Mesothelial cell of epicardium (in vitro differentiated cells): ENCODE measurements at places on chromosomes 2 and 18. TPM values are rescaled to one million over a fixed set of nuclear protein-coding genes. Genes with fewer than 3 reads are reported as not detected.

The REEP1 gene
- total RNA-seq = 1.1 to 1.9 TPM (median 1.8 TPM) in 3 replicates

The COPS8 gene
- total RNA-seq = 54.5 to 59.8 TPM (median 59.7 TPM) in 3 replicates

The MYL12B gene
- 195 to 225 TPM (median 215 TPM) in 3 replicates for total RNA-seq

The SEMA4C gene
- total RNA-seq = 98.6 to 103 TPM (median 102 TPM) in 3 replicates

The COLEC11 gene
- 9.8 to 10.8 TPM (median 10.1 TPM) in 3 replicates for total RNA-seq

The SCN2A gene
- 1.9 to 2.9 TPM (median 2.5 TPM) in 3 replicates for total RNA-seq

The GREB1L gene
- 23.0 to 25.5 TPM (median 25.3 TPM) in 3 replicates for total RNA-seq

The POU3F3 gene
- total RNA-seq = not detected in 3 replicates

The OTX1 gene
- 0.71 to 1.1 TPM (median 0.87 TPM) in 3 replicates for total RNA-seq

The SERPINB5 gene
- 0.13 to 0.22 TPM (median 0.18 TPM) in 3 replicates for total RNA-seq

The MOGAT1 gene
- not detected in 3 replicates for total RNA-seq

The PCARE gene
- 0.07 to 0.22 TPM (median 0.09 TPM) in 3 replicates for total RNA-seq

- DNase-seq = no peak
Measured at GRCh38 chr18:65017372-65017760, 733.4 kb upstream of the CDH7 start.

DNA sequence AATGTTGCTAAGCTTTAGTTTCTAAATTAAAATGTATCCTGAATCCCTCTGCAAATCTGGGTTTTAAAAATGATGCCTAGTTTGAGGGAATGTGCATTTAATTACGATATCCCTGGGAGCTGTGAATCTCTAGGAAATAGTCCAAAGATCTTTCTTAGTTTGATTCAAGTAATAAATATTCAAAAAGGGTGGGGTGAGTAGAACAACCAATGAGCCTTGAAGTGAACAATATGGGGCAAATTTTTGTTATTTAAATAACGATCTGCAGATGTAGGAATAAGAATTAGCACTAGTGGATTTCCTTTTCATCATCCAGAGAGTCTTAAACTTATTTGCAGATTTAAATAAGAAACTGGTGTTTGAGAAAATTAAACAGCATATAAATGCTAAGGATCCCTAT is 106.3 kb downstream of the ACVR1 start:
- no peak for DNase-seq

- no peak for DNase-seq
Measured at GRCh38 chr2:98477036-98477435, 32.4 kb downstream of the INPP4A start.

DNA sequence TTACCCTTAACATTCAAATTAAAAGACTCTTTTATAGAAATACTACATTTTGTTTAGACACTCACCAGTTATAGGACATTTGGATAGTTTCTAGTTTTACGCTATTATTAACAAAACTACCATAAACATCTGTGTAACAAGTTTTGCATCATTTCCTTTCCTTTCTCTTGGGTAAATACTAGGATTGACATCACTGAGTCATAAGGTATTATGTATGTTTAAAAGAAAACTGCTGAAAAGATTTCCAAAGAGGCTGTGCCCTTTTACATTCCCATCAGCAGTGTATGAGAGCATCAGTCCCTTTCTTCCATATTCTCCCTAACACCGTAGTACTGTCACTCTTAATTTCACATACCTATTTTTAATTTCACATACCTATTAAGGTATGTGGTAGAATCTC is 130.6 kb downstream of the USP34 start:
- DNase-seq = no peak

GRCh38 chr18:44671914-44672313 is 8.8 kb upstream of the SETBP1 start:
- no peak for DNase-seq

DNA sequence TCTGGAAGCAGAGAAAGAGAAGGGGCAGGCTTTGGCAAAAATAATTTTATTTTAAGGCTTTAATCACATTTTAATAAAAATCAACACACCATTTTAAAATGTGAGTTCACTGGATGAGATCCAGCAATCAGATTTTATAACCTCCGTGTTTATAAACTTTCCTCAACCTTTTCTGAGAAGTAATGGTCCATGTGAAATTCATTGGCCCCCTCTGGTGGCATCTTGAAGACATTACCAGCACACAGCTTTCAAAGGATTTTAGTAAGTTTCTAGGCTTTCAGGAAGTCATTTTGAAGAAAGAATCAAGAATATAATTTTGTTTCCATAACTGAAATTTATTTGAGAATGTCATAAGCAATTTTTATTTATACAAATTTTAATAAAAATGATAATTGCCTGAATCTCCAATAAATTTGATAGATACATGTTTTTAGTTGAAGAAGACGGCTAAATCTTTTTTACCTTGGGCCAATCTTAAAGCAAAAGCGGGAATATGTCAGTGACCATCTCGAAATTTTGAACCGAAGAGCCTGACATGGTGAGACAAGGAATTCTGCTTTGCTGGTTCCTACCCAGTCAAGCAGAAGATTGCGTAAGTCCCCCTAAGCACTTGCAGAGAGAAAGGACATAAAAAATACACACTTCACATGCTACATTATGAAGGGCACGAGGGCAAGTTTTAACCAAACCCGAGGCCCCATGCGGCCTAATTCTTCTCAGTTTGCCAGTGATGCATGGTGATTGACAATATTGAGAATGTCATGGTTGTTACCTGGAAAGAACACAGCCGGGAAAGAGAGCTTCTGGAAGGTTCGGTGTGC is 128.4 kb upstream of the CBLN2 start:
- DNase-seq = no peak

DNA sequence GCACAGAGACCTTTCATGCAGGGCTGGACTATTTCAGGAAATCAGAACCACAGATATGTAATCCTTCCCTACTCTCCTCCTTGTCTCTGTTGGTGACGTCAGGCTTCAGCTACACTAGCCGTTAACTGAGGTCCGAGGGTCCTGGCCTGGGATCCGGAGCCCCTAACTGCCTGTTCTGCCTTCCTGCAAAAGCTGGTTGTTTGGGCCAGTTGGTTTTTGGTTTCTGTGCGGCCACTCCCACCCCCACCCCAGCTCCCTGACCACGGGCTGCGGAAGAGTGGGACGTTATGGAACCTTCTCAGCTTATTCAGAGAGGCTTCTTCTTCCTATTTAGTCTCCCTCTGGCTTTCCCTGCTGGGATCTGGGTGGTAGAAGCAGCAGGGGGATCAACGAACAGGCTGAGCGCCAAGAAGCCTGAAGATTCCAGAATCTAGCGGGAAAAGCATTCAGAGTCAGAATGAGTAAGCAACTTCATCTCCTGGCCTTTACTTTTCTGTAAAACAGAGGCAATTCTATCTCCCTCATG is 49.3 kb upstream of the ROCK2 start:
- no peak for DNase-seq

GRCh38 chr2:197268786-197269584 is 41.6 kb downstream of the ANKRD44 start:
- DNase-seq = no peak

DNA sequence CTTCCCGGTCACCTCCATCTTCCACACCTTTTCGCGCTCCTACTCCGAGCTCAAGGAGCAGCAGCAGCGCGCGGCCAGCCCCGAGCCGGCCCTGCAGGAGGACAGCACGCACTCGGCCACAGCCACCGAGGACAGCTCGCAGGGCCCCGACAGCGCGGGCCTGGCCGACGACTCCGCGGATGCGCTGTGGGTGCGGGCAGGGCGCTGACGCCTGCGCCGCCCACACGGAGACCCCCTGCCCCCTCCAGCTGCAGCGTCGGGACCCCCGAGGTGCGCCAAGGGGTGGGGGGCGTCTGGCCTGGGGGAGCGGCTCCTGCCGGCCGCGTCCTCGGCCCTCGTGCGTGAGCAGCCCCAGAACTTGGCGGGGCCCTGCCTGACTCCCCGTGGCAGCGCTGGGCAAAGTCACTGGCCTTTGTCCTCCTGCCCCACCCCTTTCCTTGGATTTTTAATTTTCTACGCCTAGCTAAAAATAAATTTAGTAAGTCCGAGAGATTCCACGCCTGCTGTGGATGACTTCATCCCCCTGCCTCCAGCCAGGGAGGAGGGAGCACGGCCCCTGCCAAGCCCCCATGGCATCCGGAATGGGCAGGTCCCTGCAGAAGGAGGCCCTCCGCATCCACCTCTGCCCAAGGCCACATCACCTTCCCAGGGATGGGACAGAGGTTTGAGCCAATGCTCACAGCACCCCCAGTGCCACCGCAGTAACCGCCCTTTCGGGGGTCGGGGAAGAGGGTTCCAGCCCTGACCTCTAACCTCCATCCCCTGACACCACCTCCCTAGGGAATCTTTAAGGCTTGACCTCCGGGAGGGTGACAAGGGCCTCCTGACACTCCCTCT is 51.6 kb downstream of the SLC66A2 start:
- DNase-seq = no peak

GRCh38 chr18:59466980-59467379 is 107.9 kb upstream of the LMAN1 start:
- no peak for DNase-seq

DNA sequence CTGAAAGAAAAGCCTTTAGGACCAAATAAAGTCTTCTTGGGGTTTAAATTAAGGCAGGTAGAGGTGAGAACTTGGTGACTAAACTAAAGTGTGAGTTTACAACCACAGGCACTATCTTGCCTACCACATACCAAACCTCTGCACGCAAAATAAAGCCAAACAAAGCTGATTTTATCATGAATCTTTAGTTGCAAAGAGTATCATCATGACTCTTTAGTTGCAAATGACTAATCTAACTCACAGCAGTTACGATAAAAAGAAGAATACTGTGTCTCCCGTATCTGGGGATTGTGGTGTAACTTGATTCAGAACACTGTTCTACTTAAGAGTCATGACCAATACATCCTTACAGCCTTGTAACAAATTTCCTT is 11.2 kb downstream of the CFAP210 start:
- DNase-seq = no peak

- DNase-seq = no peak
Measured at GRCh38 chr2:158095912-158096311, 5.8 kb upstream of the UPP2 start.

DNA sequence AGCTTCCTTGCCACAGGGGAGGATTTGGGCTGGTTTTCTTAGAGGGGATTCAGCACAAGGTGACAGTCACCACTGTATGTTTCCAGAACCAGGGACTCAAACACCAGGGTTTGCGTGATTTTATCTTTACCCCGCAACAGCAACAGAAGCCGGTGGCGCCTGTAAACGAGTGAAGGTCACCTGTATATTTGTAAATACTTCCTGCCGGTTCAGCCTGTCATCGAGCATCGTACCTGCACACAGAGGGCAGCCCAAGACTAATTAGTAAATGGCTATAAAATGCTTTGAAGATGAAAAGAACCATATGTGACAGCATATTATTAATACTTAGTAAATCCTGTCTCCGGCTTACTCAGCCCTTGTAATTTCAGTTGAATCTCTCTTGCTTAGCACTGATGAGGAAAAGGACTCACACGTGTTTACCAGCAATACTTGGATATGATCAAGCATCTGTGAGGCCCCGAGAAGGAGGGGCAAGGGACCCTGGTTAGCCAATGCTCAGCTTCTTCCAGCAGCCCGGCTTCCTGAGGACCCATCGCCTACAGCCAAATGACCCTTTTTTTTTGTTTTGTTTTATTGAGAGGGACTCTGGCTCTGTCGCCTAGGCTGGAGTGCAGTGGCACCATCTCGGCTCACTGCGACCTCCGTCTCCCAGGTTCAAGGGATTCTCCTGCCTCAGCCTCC is 51.3 kb upstream of the FOSL2 start:
- no peak for DNase-seq

DNA sequence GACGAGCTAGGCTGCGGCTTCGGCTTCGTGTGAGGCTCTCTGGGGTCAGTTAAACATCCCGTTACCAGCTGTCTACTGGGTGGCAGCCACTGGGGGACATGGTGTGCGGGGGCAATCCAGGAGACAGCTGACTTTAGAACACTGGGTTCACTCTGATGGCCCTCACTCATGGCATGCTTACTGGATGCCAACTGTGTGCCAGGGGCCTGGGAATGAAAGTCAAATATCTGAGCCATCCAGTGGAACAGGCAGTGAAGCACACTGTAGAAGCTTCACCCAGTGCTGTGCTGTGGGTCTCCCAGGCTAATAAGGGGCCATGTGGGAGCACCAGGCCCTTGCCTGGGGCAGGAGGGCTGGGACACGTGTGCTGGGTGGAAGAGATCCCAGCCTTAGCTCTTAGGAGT is 48.3 kb downstream of the GLI2 start:
- no peak for DNase-seq

- DNase-seq = no peak
Measured at GRCh38 chr2:233449921-233450863, 95.9 kb downstream of the DGKD start.

DNA sequence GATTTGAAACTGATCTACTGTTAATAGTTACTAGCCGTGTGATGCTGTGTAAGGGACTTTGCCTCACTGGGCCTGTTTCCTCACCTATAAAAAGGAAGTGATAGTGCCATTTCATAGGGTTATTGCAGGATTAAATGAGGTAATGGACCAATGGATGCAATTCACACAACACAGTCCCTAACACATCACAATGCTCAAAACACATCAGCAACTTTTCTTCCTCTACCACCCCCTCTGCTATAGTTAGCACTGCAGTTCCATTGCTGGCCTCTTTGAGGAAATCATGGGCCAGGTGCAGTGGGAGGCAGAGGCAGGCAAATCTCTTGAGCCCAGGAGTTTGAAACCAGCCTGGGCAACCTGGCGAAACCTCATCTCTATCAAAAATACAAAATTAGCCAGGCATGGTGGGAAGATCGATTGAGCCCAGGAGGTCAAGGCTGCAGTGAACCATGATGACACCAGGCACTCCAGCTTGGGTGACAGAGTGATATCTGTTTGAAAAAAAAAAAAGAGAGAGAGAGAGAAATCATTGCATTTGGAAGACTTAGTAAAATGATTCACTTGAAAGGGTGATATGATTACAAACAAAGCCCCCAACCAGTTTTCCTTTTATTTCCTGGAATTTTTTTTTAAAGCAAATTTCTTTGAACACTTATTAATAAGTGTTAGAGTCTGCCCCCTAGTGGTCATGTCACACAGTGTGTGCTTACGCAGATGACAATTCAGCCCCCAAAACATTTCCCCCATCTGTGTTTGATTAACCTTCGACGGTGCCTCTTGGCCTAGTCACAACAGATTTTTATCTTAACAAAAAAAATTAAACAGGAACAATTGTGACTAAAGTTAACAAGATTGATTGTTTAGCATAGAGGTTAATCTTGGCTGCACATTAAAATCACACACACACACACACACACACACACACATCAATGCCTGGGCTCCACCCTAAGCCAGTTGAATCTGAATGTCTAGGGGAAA is 88.6 kb upstream of the BCL11A start:
- DNase-seq = no peak
